Stimulated activated CD8-positive, alpha-beta memory T cell treated with anti-CD3 and anti-CD28 coated beads, Interleukin-7, amount 100 ng/mL, for 48 hours (primary cell): ENCODE measurements at places on chromosomes 12 and 14.

- DNase-seq: peak; percentile 46
Measured at GRCh38 chr12:122190842-122191668, 8.1 kb downstream of the LRRC43 start.

GRCh38 chr14:96309896-96310330 lies 53.2 kb downstream of the ATG2B start:
- no peak for DNase-seq

GRCh38 chr14:99196310-99196650 lies 75.7 kb downstream of the BCL11B start:
- DNase-seq: no peak

GRCh38 chr12:128652136-128652751 lies 171.5 kb downstream of the SLC15A4 start:
- DNase-seq: no peak

DNA sequence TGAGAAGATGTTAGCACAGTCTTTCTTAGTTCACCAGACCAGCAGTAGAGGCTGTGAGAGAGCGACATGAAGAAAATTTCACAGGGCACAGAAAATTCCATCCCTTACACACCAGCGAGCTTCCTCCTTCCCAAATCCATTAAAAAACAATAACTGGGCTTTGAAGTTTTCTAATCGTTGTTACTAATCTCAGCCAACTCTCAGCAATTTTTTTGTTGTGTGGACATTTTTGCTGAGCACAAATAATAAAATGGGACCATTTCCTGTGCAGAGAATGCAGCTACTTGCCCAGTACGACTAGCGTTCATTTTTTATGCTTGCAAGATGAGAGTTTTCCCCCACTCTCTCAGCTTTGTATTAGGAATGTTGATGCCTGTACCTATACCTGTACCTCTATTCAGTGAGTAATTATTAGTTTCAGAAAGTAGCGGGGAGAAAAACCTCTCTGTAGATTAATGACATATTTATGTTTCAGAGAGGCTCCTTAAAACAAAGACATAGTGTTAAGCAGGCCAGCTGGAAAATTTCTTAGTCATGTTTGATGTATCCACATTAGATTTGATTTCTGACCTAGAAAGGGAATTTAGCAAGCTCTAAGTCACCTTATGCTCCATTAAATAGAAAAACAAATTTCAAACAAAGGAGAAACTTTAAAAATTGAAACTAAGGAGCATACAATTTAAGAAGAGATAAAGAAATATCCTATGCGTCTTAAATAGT lies 146.5 kb downstream of the SRGAP1 start:
- no peak for DNase-seq

DNA sequence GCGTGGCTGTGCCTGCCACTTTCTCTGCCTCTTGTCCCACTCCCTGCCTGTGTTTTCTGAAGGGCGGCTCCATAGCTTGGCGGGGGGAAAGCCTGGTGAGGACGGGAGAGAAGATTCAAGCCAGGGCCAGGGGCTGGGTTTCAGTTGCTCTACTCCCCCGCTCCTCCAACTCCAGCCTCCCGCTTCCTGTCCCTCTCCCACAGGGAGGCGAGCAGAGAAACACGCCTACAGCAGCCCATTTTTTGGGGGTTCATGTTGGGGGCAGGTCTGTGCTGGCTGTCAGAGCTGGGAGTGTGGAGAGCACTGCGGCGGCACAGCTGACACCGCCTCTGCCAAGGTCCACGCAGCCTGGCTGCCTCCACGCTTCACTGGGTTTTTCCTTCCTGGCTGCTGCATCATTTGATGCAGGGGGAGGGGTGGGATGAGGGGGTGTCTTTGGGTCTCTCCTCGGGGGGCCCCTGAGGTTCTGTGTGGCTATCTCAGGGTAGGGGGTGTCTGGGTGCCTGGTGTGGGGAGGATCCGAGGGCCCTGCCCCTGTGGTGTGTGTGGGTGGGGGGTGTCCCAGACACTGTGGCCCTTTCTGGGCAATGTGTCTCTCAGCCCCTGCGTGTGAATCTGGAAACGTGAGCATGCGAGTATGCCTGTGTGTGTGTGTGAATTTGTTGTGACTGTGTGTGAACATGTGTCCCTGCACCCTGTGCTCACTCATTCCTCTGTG lies 10.7 kb upstream of the KRT80 start:
- DNase-seq: no peak
